Neural crest cell (in vitro differentiated cells): ENCODE measurements at places on chromosomes 16 and 17.

- DNase-seq: no peak
Observed at GRCh38 chr17:63276821-63277220, 169.3 kb downstream of the CYB561 start.

GRCh38 chr17:77688369-77688768 is 270.1 kb upstream of the TNRC6C start:
- DNase-seq: no peak

GRCh38 chr16:72442385-72443158 is 270.6 kb upstream of the PMFBP1 start:
- DNase-seq: no peak

GRCh38 chr17:20122254-20122879 is 113.2 kb downstream of the SPECC1 start:
- DNase-seq: no peak
